ENCODE measurements at places on chromosomes 3 and 15.

DNA sequence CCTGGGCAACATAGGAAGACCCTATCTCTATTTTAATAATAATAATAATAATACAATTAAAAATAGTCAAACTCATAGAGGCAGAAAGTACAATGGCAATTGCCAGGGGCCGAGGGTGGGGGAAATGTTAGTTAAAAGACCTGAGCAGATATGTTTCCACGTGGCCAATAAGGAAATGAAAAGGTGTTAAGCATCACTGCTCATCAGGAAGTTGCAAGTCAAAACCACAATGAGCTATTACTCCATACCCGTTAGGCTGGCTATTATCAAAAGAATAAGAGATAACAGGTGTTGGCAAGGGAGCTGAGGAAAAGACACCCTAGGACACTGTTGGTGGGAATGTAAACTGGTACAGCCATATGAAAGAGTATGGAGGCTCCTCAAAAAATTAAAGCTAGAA, 60.4 kb upstream of the PRSS50 start:
- no peak for DNase-seq

- DNase-seq: no peak
These were observed 200.7 kb downstream of the TJP1 start for GRCh38 chr15:29621616-29622015.

DNA sequence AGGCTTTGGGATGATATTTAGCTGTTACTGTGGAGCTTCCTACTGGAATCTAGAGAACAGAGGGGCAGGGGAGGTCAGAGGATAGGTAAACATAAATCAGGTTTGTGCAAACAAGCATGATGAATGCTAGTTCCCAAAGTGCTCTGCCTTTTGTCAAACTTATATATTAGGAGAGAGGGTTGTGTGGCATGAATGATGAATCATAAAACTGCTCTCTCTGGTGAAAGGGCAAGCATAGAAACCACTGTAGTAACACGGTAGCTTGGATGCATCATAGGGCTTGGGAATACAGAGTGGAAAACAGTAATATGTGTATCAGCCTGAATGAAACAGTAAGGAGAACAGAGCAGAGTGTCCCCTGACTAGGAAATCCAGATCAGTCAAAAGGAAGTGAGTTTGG, 486.7 kb downstream of the IL5RA start:
- DNase-seq: no peak

DNA sequence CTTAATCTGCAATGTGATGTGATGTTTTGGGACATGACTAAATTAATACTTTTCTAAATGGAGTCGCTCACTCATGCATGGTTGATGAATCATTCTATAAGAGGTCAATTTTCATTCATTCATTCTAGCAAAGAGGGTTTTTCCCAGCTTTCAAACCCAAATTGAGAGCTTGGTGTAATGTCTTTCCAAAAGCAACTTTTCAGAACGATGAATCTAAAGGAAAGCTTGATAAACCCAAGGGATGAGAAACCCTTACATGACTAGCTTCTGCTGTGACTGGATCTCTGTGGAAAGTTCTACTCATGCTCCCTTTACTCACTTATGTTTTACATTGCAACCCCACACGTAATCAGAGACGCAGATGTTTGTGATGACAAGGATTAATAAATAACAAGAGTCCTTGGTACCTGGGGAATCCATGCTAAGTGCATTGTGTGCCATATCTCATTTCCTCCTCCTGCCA, 47.7 kb downstream of the PDZRN3 start:
- no peak for DNase-seq

DNA sequence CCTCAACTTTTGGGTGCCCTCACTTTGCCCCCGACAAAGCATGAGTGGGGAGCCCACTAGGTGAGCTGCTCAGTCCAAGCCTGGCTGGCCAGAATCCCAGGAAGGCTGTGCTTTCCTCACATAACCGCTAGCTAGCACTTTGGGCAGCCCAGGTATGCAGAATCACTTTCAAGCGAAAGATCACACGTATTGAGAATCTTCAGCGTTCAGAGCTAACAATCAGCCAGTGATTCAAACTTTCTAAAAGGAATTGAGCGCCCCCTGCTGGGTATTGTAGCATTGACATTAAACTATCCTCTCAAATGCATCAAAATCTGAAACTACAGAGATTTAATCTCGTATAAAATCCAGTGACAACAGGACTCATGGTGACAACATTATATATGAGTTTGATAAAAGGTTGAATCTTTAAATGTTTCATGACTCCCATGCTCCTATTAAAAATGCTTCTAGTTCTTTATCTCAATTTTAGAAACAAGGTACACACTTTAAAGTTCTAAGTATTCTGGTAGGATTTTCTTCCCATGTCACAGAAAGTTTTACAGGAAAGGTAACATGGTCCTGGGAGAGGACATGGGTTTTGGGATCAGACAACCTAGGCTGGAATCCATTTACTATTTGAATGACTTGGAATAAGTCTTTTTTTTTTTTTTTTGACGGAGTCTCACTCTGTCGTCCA, 11.8 kb downstream of the ANAPC13 start:
- peak; percentile 29 for DNase-seq

GRCh38 chr3:13650210-13651056, 101.5 kb downstream of the FBLN2 start:
- peak; percentile 91 for DNase-seq

GRCh38 chr15:68582864-68583263, 4.1 kb downstream of the CORO2B start:
- no peak for DNase-seq

DNA sequence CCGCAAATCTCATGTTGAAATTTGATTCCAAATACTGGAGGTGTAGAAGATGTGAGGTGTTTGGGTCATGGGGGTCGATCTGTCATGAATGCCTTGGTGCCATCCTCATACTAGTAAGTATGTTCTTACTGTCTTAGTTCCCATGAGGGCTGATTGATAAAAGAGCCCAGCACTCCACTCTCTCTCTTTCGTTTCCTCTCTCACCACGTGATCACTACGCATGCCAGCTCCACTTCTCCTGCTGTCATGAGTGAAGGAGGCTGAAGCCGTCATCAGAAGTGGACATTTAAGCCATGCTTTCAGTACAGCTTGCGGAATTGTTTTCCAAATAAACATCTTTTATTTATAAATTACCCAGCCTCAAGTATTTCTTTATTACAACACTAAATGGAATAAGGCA, 6.1 kb downstream of the OR5H15 start:
- DNase-seq: no peak

GRCh38 chr3:125440559-125440955, 65.4 kb upstream of the ZNF148 start:
- no peak for DNase-seq

DNA sequence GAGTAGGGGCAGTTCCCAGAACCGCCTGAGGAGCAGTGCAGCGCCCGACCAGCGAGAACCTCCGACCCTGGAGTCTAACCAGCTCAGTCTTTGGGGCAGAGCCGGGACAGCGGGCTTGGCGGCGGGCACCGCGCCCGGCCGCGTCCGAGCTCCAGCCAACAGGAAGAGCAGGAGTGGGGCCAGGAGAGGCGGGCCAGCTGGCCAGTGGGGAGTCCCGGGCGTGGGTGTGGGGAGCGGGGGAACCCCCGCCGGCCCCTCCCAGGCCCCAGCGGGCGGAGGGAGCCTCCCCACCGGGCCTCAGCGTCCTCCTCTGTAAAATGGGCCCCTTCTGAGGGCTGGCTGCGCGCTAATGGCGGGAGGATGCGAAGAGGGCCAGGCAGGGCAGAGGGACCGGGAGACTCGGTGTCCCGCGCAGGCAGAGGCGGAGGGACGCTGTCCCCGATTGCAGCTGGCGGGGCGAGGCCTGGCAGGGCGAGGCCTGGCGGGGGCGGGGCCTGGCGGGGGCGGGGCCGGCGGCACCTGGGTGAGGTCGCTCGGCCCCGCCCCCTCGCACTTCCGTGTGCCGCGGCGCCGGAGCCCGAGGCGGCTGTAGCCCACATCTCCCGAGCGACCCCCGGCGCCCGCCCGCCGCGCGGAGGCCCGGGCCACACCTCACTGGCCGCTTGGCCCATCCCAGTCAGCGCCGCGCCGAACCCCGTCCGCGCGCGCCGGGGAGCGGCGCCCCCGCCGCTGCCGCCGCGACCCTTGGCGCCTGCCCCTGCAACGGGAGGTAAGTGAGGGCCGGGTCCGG, at the start of gene PRKCD:
Gene PRKCD (plus strand): TSS at position 550 of the 790 bp plus-strand sequence. CDS start 17,214 bp downstream, outside the sequence.
- peak; percentile 96 for DNase-seq

GRCh38 chr15:67547836-67548235, 5.3 kb downstream of the MAP2K5 start:
- DNase-seq: no peak

- DNase-seq: peak; percentile 8
These were observed 271.4 kb downstream of the CLSTN2 start for GRCh38 chr3:140206196-140207040.

DNA sequence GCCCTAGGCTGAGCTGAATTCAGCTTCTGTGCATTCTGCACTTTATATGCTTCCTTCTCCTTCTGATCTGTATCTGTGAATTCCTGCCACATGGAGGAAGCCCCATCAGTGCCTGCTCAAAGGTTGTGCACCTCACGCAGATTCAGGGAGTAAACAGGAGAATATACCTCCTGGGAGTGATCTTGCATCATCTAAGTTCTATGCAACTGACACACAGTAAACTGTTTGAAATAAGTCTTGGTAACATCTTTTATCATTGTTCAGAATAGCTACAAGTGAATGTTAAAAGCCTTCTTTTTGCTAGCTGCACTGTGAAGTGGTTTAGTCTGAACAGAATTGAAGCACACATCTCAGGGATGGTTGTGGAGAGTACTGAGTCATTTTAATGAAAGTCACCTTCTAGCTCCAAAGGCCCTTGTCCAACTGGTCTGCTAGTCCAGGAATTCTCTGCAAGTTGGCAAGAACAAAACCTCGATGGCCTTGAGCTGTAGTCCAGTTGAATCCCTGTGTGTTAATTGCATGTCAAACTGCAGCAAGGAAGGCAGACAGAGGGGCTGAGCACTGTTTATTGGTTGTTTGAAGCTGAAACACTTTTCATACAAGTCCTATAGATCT, 215.0 kb downstream of the WNT5A start:
- DNase-seq: peak; percentile 8

GRCh38 chr3:185822221-185823000, 2.4 kb downstream of the IGF2BP2 start:
- DNase-seq: peak; percentile 58

DNA sequence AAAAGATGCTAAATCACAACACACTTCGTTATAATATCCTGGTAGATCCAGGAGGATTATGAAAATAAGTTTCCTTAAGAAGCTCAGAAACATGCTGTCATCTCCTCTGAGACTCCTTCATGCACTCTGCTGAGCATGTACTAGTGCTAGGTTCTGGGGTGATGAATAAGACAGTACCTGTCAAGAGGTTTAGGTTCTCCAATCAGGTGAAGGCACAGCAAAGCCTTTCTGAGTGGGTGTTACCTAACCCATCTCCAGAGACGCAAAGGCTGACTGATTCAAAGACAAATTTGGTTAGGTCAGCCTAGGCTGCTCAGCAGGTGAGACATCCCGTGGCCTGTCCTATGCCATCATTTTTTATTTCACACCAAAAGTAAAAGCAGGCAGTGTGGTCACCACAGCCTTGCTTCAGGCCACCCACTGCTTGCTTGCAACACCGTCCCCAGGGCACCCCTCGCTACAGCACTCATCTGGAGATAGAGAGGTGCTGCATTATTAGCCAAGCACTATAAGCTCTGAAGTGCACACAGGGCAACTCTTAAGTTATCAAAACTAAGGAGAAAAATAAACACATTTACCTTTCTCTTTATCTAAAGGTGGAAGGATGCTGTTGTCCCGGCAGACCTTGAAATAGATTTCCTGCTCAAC, 117.2 kb downstream of the TJP1 start:
- DNase-seq: no peak

- no peak for DNase-seq
These were observed 18.6 kb downstream of the ARRDC4 start for GRCh38 chr15:97979140-97979520.

DNA sequence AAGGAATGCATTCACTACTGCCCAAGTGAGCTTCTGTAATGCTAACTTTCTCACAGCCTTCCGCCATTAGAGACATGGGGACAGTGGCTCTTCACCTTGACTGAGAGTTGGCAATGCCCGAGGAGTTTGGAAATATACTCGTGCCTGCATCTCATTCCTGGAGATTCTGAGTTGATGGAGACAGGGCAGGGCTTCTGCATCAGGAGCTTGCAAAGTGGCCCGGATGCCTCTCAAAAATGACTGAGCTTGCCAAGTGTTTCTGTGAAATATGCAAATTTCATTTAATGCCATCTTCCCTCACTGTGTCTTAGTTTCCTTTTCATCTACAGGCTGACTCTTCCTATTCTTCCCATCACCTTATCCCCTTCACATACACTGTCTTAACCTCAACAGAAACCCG, 346.2 kb downstream of the GRM7 start:
- DNase-seq: no peak

DNA sequence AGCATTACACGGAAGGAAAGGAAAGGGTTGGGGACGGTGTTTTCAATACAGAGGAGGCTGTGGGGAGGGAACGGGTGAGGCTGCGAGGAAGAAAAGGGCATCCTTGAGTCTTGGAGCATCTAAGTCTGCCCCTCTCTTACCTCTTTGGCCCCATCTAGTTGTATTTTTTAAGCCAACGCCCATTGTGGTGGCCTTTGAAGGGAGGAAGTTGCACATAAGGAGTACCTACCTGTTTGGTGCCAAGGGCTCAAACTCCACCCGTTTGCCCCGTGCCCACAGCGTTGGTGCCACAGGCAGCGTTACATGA, 146.1 kb upstream of the UMPS start:
- no peak for DNase-seq

- no peak for DNase-seq
These were observed 170.3 kb downstream of the SUCLG2 start for GRCh38 chr3:67484085-67484484.

DNA sequence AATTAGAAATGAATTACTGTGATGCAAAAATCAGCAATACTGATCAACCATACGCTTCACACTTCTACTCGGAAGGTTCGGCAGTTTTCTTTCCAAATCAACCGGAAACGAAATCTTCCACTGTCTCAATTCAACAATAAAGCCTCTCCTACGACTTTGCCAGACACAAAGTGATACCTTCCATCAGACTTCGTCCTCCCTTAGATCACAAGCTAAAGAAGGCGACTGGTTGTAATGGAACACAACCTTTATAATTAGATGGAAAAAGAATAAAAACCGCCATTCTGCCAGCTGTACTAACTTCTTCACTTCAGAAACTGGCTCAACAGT, 618 bp downstream of the PARL start:
- DNase-seq: no peak

- no peak for DNase-seq
These were observed 30.2 kb upstream of the ATOSA start for GRCh38 chr15:52709187-52709981.

- DNase-seq: peak; percentile 32
These were observed 69.0 kb downstream of the TIGIT start for GRCh38 chr3:114362815-114363214.

DNA sequence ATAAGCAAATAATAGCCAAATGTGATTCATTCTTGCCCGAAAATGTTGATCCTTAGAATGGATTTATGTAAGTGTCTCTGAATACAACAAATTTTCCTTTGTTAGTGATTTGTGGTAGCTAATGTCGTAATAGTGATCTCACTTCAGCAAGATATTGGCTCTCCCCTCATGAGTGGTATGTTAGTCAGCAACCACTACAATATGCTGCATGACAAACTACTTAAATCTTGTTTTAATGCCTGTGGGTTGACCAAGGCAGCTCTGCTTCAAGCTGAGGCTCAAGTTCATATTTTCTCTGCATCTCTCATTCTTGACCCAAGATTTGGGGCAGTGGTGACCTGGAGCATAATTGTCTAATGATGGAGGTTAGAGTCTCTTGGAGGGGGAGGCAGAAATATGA, 49.8 kb upstream of the GALNT15 start:
- DNase-seq: peak; percentile 71
